ENCODE measurements at places on chromosomes 1 and 21.

DNA sequence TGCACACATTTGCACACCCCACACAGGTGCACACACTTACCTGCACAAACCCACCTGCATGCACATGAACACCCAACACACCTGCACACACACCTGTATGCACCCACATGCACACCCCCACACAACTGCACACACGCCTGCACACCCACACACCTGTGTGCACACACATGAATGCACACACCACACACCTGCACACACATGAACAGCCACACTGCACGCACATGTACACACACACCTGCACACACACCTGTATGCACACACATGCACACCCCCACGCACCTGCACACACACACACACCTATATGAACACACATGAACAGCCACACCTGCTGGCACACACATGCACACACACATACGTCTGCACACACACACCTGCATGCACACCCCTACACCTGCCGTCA, 17.9 kb upstream of the TTC34 start:
- DNase-seq: no peak

- no peak for DNase-seq
Measured at GRCh38 chr1:192489748-192490147, 85.8 kb upstream of the RGS1 start.

GRCh38 chr1:110424699-110425611, 17.5 kb upstream of the LAMTOR5 start:
- no peak for DNase-seq

DNA sequence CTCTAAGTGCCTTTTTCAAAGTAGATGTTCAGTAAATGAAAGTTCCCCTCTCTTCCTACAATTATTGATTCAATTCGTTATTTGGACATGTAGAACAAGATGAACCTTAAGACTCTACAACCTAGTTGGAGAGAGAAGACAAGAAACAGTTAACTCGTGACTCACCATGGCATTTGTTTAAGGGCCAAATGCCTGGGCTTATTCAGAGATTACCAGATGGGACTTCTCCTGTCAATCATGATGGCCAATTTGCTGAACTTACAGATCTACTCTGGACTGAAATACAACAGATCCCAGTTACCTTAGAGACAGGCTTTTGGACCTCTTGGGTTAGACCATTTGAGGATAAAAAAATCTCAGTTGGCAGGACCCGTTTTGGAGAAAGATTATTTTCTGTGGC, 93.5 kb downstream of the C1orf94 start:
- no peak for DNase-seq

All from stimulated activated CD8-positive, alpha-beta memory T cell treated with anti-CD3 and anti-CD28 coated beads, Interleukin-7, amount 100 ng/mL, for 1 hour (primary cell).